ENCODE measurements at places on chromosomes 12 and 14.

DNA sequence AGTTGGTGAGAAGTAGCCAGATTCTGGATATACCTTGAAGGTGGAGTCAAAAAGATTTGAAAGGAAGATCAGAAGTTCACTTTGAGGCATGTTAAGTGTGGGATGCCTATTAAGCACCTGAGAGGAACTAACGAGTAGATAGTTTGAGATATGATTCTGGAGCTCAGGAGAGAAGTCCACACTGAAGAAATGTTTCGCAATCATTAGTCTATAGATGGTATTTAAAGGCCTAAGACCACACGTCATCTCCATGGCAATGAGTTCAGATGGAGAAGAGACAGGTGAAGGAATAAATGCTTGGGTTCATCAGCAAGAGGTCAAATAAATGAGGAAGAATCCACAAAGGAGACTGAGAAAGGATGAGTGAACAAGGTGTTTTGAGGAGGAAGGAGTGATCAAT, 192.9 kb upstream of the NEDD1 start:
- no peak for DNase-seq

GRCh38 chr12:627863-628741, 35.1 kb downstream of the NINJ2 start:
- DNase-seq = no peak

- DNase-seq = no peak
These were observed 131.3 kb downstream of the SLC25A47 start for GRCh38 chr14:100454437-100454836.

GRCh38 chr12:131105736-131106348, 152.1 kb downstream of the ADGRD1 start:
- DNase-seq = no peak

- peak; percentile 7 for DNase-seq
These were observed 250.1 kb upstream of the PWP1 start for GRCh38 chr12:107435520-107435919.

DNA sequence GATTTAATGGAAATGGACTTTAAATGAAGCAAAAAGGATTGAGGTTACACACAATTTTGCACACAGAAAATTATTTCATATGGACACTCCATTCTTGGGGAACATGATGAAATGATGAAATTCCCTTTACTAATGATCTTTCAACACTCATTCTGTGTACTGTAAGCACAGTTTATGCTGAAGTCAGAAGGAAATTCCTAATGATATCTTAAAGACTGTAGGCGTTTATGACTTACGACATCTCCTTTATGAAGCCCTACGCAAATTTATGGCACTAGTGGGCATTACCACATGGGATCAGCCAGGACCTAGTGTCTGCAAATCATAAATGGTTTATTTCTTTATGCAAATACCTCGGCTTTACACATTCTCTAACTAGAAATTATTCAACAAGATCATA, 97.9 kb upstream of the SOX5 start:
- no peak for DNase-seq

DNA sequence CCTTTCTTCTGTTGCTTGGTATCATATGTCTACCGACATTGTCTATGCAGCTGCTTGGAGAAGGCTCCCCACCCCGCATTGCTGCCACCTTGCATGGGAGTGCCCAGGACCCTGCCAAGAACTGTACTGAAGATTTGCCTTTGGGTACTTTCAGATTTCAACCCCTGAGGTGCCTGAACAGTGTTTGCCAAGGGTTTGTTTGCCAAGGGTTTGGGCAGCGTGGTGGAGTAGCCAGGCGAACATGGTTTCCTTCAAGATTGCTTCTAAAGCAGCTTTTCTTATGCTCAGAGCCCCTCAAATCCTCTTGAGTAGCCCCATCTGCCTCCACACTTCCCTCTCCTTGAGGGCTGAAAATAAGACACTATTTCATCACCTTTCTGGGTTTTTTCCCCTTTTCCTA, 25.3 kb upstream of the CRY1 start:
- no peak for DNase-seq

DNA sequence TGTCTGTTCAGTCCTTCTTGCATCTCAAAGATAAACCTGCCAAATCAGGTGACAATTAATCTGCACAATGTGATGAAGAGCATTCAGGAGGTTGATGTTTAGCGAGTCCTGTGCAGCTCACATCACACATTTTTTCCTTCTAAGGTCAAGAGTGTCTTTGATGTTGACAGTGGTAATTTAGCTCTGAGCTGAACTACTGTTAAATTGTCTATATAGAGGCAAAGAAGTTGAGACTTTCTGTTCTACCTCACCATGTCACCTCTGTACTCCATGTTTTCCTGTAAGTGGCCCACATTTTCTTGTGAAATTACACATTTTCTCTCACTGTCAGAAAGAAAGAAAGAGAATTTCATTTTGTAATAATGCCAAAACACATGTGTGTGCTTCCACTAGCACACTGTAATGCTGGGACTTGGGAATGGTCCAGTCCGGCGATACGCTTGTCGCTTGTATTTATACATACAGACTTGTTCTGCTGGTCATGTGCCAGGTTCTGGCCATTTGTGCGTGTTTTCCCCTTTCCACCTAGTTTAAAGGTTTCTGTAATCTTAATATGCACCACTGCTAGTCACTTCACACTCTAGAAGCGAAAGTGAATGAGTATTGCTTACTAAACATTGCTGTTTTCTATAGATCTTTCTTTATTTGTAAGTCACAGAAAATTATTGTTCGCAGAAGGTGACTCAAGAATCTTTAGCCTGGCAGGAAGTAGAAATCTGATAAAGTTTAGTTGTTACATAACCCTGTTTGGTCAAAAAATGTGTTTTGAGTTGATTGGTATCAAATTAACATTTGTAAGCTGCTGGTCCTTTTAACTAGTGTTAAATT, 328.9 kb downstream of the TMTC2 start:
- DNase-seq = no peak

- no peak for DNase-seq
These were observed 870 bp upstream of the HOXC13 start for GRCh38 chr12:53937596-53938325.
